Vagina (tissue), 2 donors: ENCODE measurements at places on chromosomes 16 and 17.

DNA sequence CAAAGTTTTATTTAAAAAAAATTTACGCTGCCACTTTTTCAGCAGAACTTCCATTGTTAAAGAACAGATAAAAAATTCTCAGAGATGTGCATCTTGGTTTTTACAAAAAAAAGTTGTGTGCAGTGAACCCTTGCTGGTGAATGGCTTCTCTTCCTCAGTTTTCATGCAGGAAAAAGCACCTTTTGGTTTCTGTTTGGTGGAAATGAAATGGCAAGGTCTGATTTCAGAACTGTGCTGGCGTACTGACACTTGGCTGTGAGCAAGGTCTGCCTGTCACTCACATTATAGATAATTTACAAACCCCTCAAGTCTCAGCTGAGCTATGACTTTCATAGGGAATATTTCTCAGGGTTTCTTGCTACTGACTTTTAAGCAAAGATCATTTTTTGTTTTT is 5.7 kb upstream of the SALL1 start:
- no peak for DNase-seq

- no peak for DNase-seq
Observed at GRCh38 chr17:8327303-8327649, 12.4 kb upstream of the ODF4 start.

- DNase-seq, result no peak
Observed at GRCh38 chr17:43406676-43407645, 8.2 kb downstream of the ARL4D start.

DNA sequence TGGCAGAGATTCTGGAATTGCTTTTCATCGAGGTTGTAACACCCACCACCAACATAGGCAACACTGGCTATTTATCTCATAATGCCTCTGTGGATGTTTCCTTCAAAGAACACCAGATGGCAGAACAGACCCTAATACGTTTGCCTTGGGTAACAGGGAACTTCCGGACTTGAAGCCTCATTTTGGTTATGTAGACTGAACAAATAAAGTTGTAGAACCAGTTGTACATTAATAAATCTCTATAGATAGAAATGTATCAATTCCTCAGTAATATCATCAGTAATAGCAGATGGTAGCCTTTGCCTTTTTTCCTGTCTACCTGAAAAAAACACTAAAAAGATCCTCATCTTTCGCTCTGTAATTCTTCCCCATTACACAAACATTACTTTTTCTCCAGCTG is 25.9 kb upstream of the APOH start:
- no peak for DNase-seq

DNA sequence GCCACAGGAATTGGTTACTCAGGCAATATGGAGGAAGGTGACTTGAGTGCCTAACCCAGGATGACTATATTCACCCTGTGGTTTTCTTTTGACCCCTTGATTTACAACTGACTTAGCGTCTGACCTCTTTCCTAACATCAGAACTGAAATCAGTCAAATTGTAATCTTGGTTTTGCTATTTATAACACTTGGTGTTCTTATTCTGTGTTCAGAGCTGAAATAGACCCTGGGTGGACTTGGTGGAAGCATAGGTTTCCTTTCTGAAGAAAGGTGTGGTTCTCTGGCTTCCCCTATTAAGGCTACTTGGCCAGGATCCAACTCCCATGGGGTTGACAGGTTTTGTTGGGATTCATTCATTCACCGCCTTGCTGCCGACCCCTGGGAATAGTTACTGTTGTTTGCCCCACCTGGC is 80.8 kb downstream of the CLEC16A start:
- no peak for DNase-seq

GRCh38 chr17:8173056-8173870 is 2.9 kb downstream of the TMEM107 start:
- no peak for DNase-seq

DNA sequence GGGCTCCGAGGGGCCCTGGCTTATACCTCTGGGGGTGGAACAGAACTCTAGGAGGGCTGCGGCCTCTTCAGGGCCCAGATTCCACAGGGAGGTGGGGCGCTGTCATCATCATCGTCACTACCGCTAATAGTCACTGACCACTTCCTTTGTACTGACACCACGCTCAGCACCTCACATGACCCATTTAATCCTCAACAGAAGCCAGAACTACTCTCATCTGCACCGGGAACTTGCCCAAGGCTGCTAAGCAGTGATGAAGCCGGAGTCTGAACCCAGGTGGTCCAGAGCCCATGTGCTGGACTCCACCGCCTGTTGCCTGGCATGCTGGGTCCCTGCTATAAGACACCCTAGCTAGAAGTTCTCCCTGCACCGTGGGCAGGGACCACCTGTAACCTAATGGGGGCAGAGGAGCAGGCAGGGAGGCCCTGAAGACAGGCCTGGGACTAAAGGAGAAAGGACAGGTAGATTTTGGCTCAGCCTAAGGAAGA is 12.0 kb downstream of the UNC13D start:
- no peak for DNase-seq

- no peak for DNase-seq
Observed at GRCh38 chr16:12011565-12011964, 35.0 kb downstream of the SNX29 start.

GRCh38 chr17:31568539-31568938 is 177.1 kb downstream of the RAB11FIP4 start:
- DNase-seq, result no peak

DNA sequence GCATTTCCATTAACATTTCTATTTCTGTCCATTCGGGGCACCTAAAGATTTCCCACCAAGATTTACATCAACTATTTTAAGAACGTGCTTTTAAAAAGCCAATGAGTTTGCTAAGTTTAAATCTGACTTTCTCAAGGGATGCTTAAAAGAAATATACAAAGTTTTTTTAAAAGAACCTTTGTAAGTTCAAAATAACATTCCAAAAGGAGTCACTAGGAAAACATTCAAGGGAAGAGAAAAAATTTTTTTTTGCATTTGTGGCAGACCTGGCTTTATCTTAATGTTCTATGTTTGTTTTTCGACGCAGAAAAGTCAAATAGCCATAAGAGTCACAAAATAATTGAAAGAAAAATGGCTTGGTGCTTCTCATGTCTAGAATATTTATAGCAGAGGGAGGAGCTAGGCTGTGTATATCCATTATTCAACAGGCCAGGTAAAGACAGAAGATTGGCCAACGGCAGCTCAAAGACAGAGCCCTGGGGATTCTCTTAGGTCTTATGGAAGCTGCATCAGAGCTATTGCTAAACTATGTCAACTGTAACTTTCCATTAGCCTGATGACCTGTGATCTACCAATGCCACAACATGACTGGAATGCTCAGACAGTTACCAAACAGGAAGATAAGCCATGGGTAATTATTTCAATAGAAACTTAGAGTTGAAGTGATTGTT is 37.8 kb upstream of the MYOCD start:
- no peak for DNase-seq

GRCh38 chr16:27408012-27408601 is 6.1 kb downstream of the IL21R start:
- DNase-seq, result no peak

DNA sequence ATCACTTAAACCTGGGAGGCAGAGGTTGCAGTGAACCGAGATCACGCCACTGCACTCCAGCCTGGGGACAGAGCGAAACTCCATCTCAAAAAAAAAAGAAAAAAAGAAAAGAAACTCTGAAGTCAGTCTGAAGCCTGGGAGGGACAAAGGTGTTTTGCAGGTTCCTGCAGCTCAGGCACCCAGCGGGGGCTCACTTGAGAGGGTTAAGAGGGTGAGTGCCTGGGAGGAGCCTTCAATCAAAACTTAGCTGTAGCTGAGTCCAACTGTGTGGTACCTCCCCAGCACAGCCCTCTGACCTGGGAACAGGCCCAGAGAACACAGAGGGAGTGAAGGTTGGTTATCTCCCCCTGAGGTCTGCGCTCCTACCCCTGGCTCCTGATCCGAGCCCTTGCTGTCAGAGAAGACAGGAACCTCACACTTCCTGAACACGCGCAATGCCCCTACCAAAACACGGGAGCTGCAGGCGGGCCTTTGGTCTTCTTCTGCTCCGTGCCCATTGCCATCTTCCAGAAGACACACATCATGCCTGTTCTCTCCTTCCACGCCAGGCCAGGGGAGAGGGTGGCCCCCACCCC is 20.4 kb upstream of the ZC3H18 start:
- no peak for DNase-seq

GRCh38 chr16:85455534-85455933 is 157.6 kb upstream of the GSE1 start:
- DNase-seq, result no peak

- DNase-seq, result no peak
Observed at GRCh38 chr17:79606487-79607281, 4.2 kb downstream of the RBFOX3 start.

GRCh38 chr17:80138856-80139426 is 8.0 kb downstream of the EIF4A3 start:
- DNase-seq, result no peak

DNA sequence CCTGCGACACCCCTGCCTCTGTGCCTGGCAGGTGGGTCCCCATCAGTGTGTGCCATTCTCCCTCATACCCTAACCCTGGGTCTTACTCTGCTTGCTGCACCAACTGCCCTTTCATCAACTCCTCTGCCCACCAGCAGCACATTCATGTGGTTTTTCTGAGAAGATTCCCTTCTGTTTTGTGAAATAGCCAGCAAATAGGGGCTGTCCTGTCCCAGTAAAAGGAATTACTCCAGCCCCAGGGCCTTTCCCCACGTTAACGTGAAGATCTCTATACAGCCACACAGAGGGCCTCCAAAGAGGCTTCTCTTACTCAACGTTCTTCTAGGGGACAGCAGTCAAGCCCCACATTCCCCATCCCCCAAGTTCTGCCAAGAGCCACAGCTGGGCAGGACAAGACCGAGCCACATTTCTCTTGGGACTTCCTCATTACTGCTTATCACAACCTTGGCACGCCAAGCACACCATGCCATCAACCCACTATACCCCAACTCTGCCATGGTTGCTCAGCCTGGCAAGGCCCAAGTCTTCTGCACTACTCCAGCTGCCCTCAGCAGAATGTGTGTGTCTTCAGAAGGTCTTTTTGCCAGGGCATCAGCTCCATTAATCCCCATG is 18.7 kb upstream of the CCL2 start:
- peak; percentile 74 for DNase-seq

- DNase-seq, result no peak
Observed at GRCh38 chr16:54792811-54793210, 137.9 kb upstream of the IRX5 start.

DNA sequence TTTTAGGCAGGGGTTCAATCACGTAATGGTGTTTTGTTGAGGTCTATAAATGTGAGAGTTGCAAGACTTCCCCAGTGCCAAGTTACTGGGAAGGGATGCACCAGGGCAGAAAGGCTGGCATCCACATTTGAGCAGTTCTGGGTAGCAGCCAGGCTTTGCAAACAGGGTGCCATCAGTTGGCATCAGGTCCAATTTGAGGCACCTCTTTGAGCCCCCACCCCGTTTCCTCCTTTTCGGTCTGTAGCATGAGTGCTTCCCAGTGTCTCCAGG is 142.6 kb upstream of the CACNG5 start:
- DNase-seq, result peak; percentile 32

GRCh38 chr17:9900784-9901183 is 4.3 kb downstream of the RCVRN start:
- no peak for DNase-seq

DNA sequence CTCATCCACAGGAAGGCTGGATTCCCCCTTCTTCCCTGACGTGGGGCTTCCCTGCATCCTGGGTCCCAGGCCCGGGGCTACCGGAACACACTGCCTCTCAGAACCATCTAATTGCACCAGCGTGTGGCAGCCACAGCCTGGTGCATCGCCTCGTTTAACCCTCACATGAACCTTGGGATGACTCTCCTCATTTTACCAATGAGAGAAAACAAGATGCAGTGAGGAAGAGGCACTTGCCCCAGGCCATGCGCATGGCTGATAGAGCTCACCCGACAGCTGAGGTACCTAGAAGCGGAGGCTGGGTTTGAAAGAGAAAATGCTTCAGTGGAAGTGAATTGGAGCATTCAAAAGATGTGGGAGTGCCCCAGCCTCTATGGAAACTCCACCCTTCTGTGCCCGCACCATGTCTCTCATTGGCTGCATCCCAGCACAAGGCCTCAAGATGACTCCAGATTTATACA is 162.3 kb downstream of the KATNIP start:
- no peak for DNase-seq

GRCh38 chr16:61014869-61015268 is 1021.4 kb downstream of the CDH8 start:
- DNase-seq, result no peak
